Sciatic nerve (tissue), 2 donors: ENCODE measurements at places on chromosomes 12 and 14. TPM values are rescaled to one million over a fixed set of nuclear protein-coding genes. Genes with fewer than 3 reads are reported as not detected.

The KLRG1 gene
- total RNA-seq, result 4.5 TPM

GRCh38 chr14:98606041-98606640, 665.9 kb downstream of the BCL11B start:
- DNase-seq, result no peak

DNA sequence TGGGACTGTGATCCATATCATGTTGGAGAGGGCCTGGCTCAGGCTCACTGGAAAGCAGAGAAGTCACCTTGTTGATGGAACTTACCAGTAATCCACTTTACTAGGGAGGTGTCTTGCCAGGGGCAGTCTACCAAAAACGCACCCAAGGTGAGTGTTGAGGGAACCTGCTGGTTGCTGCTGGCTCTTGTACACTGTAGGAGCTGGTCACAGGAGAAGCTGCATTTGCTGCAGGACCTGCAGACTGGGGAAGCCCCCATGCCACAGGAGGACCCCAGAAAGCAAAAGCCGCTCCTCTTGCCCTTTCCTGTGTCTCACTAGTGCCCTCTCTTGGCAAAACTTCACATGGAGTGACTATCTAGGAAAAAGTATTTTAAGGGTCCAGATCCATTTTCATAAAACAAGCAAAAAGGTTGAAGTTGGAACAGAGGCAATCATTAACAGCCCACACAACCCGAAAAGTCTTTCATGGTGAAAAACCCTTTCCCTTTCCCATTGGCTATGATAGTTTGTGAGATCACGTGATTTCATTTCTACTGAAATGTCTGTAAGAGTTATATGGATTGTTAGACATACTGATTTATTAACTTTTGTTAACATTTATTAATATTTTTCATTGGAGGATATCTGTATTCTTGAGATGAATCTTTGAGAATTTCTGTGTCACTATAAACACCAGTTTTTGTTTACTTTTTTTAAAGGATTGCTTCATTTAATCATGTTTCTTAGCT, 59.2 kb downstream of the RASSF8 start:
- no peak for DNase-seq

- DNase-seq, result no peak
Observed at GRCh38 chr12:47268501-47269454, 189.0 kb upstream of the AMIGO2 start.

DNA sequence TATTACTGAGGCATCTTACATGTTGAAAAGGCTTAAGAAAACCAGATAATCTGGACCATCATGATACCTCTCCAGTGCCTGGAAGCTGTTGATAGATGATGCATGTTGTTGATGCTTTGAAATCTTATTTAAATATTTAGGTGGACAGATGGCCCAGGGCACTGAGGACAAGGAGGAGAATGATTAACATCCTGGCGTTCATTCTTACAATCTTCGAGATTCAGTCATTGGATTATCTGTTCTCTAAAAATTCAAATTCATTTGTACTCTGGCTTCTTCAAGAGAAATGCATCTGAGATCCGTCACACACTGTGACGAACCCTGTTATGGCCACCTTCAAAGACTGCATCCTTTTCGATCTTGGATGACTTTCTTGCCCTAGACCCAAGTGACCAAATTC, 121.3 kb upstream of the IGF1 start:
- no peak for DNase-seq

DNA sequence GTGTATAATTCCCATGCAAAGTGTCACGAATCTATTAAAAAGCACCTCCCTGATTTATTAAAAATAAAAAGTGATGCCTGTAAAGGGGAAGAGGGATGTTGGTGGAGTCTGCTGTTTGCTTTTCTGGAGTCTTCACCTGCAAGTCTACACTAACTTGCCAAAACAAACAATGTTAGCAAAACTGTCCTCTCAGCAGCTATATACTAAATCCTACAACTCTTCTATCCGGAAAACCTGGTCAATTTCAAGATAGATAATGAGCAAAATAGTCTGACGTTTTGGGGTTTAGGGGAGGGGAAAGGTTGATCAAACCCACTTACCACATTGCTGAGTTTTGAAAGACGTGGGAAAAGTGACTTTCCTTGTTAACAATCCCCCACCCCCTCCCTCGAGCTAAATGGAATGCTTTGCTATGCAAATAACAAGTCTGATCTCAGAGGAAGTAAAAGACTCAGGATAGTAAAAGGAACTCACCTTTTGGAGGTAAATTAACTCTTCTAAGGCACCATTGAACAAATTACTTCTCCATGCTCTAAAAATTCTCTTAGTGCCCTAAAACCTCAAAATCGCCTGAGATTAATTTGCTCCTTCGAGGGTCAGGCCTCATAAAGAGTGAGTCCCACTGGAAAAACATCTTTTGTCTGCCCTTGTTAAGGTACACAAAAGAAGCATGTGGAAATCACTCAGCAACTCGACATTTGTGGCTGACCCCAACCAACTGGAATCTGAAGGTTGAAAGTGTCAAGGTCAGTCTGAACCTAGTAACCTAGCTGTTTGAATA, 13.5 kb downstream of the BMP4 start:
- DNase-seq, result no peak

- no peak for DNase-seq
Observed at GRCh38 chr12:30997685-30998440, 71.3 kb downstream of the TSPAN11 start.
